NCI-H2171 treated with DMSO at 0.1 percent for 48 hours (cell line): ENCODE measurements at places on chromosomes 7 and 10.

DNA sequence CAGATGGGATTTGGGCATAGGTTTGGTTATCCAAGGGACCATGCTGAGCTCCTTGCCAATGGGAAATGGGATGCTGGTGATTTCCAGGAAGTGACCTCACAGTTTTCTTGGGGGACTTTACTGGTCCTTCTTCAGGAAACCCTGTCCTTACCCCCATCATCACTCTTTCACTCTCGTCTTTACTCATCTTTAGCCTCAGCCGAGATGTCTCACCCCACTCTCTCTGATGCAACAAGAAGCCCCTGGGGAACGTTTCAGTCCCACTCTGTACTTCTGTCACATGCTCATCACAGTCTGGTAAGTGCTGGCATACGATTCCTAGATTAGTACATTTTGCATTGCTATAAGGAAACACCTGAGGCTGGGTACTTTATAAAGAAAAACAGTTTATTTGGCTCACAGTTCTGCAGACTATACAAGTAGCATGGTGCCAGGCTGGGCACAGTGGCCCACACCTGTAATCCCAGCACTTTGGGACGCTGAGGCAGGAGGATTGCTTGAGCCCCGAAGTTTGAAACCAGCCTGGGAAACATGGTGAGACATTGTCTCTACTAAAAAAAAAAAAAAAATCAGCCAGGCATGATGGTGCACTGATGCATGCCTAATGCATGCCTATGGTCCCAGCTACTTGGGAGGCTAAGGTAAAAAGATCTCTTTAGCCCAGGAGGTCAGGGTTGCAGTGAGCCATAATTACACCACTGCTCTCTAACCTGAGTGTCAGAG is 63.5 kb upstream of the VKORC1L1 start:
- DNase-seq: no peak

DNA sequence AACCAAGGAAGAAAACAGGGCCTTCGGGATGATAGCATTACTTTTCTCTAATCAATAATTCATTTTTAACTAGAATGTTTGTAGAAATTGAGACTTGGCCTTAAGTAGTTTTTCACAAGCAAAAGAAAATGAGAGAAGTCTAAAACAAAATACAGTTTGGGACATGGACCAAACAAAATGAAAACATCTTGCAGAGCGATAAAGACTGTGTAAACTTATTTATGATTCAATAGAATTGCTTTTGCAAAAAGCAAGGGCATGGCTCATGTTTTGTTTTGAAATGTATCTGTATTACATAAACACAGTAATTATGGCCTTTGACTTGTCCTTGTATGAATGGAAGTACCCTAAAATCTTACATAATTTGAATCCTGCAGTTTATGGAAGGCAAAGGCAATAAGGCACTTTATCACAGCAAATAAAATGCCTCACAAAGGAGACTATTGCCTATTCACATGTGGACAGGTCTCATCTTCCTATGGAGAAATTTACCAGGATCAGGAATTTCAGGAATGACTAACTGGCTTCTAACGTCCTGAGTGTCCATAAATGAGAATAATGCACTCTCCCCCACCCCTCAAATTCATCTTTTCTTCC is 295.2 kb downstream of the PTEN start:
- no peak for DNase-seq

DNA sequence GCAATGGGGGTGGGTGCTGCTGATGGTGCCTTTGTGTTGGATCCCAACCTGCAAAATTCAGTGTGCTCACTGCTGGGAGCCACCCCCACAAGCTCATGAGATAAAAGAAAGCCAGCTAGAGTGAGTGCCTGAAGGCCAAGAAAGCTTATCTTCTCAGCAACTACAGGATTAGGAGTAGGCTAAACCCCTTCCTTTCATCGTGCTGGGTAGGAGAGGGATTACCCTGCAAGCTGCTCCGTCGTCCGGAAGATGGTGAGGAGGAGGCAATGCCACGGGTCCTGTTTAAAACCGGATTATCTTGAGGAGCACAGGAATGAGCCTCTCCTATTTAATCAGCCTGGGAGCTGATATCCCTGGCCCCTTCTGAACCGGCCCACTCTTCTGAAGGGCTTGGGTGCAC is 258.0 kb downstream of the GALNT17 start:
- no peak for DNase-seq

DNA sequence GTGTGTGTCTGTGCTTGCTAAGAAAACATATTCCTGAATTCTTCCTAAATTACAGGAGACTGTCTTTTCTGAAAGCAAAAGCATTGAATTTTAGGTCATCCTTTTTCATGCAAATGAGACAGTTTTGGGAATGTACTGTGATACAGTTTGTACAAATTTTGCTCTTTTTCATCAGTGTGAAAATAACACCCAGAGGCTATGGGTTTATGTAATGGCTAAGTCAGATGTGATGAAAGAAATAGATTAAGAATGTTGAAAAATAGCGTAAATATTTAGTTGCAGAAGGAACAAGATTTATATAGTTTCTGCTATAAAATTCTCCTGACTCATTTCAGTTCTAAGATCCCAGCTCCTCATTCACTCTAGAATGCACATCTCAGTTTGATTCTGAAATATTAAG is 24.6 kb downstream of the POM121L12 start:
- no peak for DNase-seq

- no peak for DNase-seq
Measured at GRCh38 chr7:111132833-111133232, 41.9 kb downstream of the LRRN3 start.

GRCh38 chr10:84583501-84583900 is 255.1 kb downstream of the CCSER2 start:
- DNase-seq: no peak

GRCh38 chr7:47192978-47193377 is 388.9 kb downstream of the TNS3 start:
- DNase-seq: peak; percentile 79

GRCh38 chr7:94642838-94643653 is 12.9 kb downstream of the SGCE start:
- no peak for DNase-seq
